Kidney epithelial cell (primary cell): ENCODE measurements at places on chromosomes 7 and 10. TPM values are rescaled to one million over a fixed set of nuclear protein-coding genes. Genes with fewer than 3 reads are reported as not detected.

Gene PPP1R9A
- total RNA-seq, result 13.3 and 19.9 TPM in 2 replicates

Gene IKZF1
- 0.33 and 1.3 TPM in 2 replicates for total RNA-seq

Gene PIP4K2A
- 23.6 and 24.9 TPM in 2 replicates for total RNA-seq

Gene FAM25G
- 3.2 and 15.7 TPM in 2 replicates for total RNA-seq

Gene GRM3
- not detected in 2 replicates for total RNA-seq

Gene LRIT2
- not detected in 2 replicates for total RNA-seq

Gene SEMA3E
- total RNA-seq, result 0.07 TPM in 1 of 2 replicates, not detected in the other

Gene IL6
- 8.5 and 16.2 TPM in 2 replicates for total RNA-seq

Gene JAKMIP3
- total RNA-seq, result not detected in 2 replicates

Gene PRSS37
- total RNA-seq, result not detected in 2 replicates

Gene BET1
- 25.1 and 35.4 TPM in 2 replicates for total RNA-seq

Gene CHRM2
- total RNA-seq, result not detected in 2 replicates

DNA sequence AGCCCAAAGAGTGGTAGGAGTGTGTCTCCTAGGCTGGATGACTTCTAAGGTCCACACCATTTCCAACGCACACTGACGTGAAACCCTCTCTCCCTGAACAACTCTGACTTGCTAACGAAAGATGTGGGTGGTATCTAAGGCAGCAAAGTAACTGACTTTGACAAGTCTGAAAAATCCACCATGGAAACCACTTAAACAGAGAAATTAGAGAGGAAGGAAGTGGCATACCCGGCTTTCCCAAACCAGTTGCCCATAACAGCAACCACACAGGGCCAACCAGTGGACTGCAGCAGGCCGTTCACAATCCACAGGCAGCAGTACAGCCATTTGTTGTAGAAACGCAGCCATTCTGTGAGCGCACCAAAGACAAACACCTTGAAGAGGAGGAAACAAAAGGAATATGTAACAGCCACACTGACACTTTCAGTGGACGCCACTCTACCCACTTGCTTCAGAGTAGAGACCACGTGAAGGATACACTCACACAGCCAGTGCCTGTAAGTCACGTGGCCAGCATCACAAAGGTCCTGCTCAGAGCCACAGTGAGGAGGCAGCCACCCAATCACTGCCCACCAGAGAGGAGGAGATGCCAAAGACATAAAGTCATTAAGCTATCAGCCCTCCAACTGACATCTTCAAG, 39.8 kb downstream of the SLC37A3 start:
- no peak for DNase-seq

GRCh38 chr10:47240173-47240572, 59.8 kb upstream of the GDF10 start:
- no peak for DNase-seq

GRCh38 chr7:91517201-91517785, 253.1 kb downstream of the FZD1 start:
- no peak for DNase-seq

DNA sequence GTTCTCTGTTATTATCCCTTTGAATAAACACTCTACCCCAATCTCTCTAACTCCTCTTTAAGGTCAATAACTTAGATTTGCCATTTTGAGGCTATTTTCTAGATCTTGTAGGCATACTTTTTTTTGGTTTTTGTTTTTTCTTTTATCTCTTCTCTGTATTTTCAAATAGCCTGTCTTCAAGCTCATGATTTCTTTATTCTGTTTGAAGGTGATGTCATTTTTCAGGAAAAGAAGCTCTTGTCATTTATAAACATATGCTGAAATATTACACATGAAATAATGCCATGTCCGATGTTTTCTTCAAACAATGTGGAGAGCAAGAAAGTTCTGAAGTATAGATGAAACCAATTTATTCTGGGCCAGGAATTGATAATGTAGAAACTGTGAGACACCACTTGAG, 57.5 kb upstream of the CABCOCO1 start:
- DNase-seq, result no peak

DNA sequence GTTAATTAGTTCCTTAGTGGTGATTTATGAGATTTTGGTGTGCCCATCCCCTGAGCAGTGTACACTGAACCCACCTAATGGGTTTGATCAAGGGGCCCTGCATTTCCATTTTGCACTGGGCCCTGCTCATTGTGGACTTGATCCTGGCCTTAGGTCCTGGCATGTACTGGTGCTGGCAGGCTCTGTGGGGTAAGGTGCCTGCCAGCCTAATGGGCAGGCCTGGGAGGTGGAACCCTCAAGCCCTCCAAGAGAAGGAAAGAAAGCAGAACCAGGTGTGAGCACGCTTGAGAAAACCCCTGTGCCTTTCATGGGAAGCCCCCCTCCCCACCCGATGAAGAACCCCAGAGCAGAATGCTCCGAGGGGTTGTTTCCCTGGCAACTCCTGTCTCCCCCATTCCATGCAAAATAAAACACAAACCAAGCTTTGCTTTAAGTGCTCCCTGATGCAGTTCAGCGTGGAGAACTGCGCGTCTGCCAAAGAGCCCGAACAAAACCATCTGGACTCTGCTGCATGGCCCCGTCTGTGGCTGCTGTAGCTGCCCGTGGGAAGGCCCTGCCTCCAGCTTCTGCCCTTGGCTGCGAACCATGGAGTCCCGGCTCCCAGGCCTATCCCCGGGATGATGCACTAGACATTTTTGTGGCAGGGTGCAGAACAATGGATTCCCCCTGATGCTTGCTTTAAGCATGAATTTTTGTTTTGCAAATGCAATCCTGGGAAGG, 123.3 kb downstream of the PRPF18 start:
- DNase-seq, result no peak

- no peak for DNase-seq
Measured at GRCh38 chr10:5904227-5904626, 14.2 kb downstream of the FBH1 start.

GRCh38 chr7:150620061-150620460, 12.1 kb downstream of the GIMAP6 start:
- DNase-seq, result no peak

GRCh38 chr7:3592401-3593134, 291.5 kb downstream of the SDK1 start:
- no peak for DNase-seq

- DNase-seq, result peak; percentile 21
Measured at GRCh38 chr10:16644146-16644545, 122.5 kb upstream of the C1QL3 start.

DNA sequence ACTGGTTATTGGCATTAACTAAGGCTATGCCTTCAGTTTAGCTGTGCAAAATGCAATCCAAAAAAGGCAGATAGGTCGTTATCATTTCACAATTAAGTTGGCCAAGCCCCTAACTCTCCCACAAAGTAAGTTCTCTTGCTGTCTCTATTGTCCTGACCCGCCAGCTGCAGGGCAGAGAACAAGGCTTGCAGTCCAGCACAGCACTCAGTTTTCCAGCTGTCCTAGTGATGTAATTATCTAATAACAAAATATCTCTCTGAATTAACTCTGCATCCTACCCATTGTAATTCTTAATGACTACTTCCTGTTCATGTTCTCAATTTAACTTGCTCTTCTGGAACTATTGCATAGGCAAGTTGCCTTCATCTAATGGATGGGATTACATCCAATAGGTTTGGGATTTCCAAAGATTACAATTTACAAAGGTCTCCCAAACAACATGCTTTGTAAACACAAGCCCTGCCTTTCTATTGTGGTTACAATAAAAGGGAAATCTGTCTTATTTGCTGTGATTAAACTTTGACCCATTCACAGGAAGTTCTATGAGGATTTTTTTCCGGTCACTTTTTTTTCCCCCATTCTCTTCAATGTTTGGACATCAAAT, 55.2 kb downstream of the CDK6 start:
- no peak for DNase-seq

GRCh38 chr7:135248546-135248945, 14.9 kb downstream of the STRA8 start:
- no peak for DNase-seq

- DNase-seq, result no peak
Measured at GRCh38 chr10:73641328-73642060, at the start of gene MYOZ1. MYOZ1 (minus strand) TSS chr10:73641474; CDS start chr10:73640017, 1,457 bp downstream.

DNA sequence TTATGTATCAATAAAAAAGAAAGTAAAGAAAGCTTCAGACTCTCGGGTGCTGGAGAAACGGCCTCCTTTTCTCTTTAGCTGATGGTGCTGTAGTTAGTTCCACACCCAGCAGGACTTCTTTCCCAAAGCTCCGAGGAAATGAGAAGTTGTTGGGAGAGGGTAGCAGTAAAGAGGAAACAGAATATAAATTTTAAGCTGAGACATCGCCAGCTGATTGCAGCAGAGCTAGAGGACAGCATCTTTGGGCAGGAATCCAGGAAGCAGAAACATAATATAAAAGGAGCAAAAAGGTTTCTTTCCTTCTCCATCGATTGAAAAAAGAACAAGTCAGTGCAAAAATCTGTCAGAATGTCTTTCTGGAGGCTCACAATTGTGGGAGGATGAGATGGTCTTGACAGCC, 616.9 kb upstream of the FOXK1 start:
- DNase-seq, result no peak

DNA sequence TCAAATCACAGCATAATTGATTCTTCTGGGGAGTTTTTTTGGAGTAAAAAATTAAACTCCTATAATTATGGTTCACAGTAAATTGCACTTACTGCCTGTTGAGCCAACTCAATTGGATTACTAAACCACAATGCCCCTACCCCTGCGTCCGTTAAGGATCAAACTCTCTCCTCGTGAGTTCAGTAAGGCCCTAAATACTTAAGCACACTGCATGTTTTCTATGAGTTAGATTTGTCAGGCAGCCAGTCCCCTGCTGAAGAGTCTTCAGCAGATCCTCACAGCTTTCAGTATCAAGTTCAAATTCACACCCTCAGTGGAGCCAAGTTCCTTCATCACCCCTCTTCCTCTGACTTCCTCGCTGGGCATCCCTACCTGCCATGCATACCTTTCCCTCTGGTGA, 275.0 kb upstream of the BMPER start:
- DNase-seq, result no peak

- no peak for DNase-seq
Measured at GRCh38 chr10:77390481-77390891, 247.1 kb downstream of the KCNMA1 start.

DNA sequence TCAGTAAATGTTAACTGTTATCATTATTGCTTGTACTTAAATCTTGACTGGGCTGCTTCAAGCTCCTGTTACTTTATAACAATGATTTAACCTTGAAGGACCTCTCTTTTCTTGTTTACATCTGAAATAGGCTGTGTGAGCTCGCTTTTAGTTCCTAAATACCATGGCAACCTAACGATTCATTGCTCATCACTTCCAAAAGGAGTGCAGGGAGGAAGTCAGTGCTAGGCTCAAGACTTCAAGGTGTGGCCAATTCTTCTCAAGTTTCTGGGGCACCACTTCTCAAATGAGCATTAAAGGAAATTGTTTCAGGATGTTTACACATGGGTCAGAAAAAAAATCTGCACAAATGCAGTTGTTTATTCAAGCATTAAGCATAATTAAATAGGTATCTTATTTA, 284.2 kb downstream of the MTERF1 start:
- DNase-seq, result no peak
